MCF 10A (cell line): ENCODE measurements at places on chromosomes 7 and 10.

DNA sequence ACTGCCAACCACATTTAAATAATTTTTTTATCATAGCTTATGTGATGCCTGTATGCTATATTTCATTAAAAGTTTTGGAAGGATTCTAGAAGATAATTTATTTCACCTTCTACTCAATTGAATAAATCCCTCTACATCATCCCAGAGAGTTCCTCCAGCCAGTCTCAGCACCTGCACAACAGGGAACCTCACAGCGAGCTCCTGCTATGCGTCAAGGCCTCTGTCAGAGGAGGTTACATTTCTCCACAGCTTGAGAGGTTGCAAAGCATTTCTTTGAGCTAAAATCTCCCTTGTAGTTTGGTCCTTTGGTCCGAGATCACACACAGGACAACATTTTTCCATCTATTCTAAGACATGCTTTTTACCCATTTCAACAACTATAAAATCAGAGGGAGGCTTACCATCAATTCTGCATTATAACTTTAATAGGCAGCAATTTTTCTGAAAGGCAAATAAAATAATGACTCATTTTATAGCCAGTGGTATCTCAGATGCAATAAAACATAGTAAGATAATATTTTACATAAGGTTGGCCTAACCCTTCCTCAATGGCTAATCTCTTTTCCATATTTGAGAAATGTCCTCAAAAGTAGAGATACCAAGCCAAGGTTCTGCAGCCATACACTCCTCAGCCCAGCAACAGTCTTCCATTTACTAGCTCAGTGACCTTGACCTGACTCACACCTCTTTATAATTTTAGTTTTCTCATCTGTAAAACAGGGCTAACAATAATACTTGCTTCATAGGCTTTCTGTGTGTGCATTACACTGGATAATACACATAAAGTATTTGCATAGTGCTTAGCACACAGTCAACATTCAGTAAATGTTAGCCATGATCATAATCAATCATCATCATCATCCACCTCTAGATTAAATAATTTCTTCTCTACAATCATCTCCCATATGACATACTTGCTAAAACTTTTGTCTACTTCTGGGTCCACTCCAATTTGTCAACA lies 68.8 kb downstream of the DOCK4 start:
- no peak for DNase-seq

DNA sequence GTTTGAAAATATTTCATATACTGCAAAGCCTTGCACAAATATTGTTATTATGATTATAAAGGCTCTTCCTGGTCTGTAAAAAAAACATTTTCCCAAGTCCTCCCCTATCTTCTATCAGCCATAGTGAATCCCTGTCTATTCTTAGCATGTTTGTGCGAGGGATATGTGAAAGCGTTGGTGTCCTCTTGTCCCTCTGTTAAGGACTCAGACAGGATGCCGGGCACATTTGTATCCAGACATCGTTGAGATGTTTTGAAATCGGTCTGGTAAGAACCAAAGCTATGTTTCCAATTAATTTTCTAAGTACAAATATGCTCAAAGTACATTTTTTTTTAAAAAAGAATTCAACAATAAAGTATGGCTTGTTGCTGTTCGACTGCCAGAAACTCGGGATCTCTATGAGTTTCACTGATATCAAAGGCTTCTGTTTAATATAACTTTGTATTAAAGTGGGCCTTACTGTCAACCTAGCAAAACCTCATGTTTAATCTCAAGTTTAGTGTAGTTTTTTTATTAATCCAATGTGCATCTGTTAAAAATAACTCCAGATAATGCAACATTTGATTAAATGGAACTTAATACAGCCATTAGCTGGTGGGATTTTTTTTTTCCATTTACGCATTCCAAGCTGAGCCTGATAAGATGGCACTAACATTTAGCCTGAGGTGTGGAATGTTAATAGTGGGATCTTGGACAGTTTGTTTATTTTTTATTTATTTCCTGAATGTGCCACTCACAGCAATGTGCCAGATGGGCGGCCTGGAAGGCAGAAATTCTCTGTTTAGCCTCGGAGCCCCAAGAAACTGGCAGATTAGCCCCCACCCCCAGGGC lies 754.3 kb downstream of the LRMDA start:
- no peak for DNase-seq

DNA sequence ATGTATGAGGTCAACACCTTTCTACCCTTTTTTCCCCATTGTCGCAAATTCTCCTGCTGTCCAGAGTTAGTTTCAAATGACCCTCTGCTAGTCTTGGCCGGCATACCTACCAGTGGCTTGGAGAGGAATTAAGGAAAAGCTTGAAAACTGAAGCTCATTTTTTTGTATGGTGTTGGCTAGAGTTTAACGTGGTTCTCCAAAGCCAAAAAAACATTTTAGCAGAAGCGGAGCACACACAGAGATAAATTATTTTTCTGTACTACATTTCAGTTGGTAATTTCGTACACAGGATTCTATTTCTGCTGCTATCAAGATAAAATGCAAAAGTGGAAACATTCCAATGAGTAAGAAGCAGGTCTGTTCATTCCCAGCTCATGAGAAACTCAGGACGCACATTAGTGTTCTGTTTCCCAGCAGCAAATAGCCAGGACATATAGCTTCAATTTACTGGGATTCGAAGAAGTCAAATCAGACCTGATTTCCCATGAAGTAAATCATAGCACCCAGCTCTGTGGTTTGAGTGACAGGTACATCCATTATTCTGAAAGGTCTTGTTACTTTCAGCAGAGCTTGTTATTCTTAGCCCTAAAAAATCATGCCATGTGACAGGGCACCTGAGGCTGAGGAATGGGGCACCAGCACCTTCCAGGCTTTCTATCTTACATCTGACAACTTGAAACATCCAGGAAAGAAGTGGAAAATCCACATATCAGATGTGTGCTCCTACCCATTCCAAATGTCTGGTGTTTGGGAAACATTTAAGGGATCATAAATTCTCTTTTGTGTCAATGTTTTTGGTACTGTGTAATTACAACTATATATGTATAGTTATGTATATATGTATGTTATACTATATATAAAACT lies 215.9 kb upstream of the C7orf33 start:
- no peak for DNase-seq

GRCh38 chr10:126908225-126908624 lies 3.0 kb downstream of the DOCK1 start:
- DNase-seq = no peak
